Stimulated activated CD4-positive, alpha-beta T cell treated with anti-CD3 and anti-CD28 coated beads, Interleukin-15, amount 100 ng/mL, for 24 hours (primary cell): ENCODE measurements at places on chromosomes 1 and 21.

DNA sequence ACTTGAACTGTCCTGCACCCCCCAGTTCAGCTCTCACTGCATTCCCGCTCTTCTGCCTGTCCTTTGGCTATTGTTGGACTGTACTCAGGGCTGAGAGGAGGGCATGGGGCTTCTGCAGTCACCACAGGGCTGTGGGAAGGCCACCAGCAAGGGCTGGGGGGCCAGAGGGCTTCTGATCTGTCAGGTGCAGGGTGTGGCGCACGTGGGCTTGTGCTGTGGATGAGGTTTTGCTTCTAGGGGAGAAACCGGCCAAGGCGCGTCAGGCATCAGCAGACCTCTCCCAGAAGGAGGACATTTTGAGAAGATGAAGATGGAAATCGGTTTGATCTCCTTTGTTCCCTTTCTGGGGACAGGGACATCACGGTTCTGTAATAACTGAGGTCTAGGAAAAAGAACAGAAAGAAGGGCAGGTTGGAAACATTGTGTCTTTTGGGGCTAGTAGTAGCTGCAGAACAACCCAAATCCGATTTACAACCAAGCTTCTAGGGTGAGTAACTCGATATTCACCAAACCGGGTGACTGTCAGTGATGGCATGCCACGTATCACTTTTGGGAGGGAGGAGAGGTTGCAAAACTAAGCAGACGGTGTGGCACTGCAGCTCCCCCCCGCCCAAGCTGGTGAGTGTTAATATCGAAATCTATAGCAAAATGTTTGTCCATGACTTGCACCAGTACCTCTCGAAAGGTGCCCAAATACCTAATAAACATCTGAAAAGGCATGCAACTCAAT is 40.9 kb downstream of the AGPAT3 start:
- no peak for DNase-seq

DNA sequence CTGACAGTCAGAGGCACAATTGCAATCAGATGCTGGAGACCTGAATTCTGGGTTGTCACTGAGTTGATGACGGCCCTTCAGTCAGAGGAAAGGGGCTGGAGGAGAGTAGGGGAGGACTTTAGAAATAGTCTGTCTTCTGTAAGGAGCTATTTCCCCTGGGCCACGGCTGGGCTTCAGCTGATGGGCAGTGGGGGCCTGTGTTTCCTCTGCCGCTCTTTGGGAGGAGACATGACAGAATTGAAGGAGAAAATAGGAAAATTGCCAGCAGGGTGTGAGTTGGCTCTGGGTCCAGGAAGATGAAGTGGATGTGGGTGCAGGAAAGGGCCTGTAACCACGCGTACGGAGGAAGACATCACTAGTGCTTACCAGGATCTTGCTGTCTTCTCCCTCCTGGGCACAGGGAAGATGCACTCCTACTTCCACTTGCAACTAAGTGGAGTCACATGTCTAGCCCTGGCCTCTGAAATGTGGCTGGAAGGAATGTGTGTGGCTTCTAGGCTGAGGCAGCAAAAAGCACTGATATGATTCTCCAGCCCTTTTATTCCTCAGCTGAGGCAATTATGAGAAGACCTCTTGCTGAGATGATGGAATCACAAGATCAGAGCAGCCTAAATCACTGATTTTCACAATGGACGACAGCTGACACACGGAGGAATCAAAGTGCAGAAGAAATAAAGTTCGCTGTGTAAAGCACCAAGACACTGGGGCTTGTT is 250.0 kb downstream of the GRIK3 start:
- DNase-seq: no peak

- no peak for DNase-seq
Measured at GRCh38 chr1:176101951-176102642, 105.0 kb downstream of the COP1 start.

GRCh38 chr1:78231894-78232293 is 186.1 kb downstream of the GIPC2 start:
- DNase-seq: no peak

DNA sequence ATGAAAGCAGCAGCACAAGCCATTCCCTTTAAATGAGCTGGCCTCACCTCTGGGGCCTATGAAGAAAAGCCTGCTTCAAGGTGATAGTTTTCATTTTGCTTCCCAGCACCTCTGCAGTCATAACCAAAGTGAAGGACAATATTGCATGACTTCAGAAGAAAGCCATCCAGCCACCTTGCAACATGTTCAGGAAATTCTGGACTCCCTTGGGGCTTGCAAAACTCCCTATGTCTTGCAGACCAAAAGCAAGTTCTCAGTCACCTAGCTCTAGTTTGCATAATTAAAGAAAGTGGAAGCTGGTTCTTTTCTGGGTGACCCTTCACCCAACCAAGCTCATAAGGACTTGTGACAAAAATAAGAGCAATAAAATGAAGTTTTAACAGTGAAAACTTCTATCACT is 87.6 kb downstream of the GFI1 start:
- DNase-seq: no peak

- DNase-seq: no peak
Measured at GRCh38 chr1:230979952-230980351, 1.1 kb downstream of the ARV1 start.

- no peak for DNase-seq
Measured at GRCh38 chr1:203202431-203203245, 16.1 kb upstream of the CHI3L1 start.

- no peak for DNase-seq
Measured at GRCh38 chr1:222225316-222225691, 322.6 kb downstream of the HHIPL2 start.

- no peak for DNase-seq
Measured at GRCh38 chr1:201414051-201414738, 7.3 kb downstream of the TNNI1 start.

DNA sequence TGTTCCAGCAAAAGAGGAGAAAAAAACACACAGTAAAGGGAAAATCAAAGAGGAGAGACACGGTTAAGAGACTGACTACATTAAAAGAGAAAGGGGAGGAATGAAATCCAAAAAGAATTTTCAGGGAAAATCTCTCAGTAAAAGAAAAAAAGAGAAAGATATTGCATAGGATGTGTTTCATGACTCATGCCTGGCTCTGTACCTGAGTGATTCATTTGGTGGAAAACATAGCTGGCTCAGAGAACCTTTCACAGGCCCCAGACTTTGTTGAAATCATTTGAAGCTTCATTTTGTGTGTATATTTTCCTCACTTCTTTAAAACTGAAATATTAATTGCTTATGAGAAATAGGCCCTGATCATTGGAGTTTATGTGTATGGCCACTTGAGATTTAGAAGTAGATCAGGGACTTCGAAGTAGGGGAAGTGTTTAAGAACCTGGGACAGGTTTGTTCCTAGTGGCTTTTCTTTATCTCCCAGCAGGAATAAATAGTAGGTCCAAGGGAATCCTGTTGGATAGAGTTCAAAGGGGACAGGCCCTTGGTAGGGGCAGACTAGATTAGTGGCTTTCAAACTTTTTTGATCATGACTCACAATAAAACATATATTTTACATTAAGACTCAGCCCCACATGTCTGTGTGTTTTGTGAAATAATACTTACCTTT is 239.1 kb upstream of the SGIP1 start:
- no peak for DNase-seq

DNA sequence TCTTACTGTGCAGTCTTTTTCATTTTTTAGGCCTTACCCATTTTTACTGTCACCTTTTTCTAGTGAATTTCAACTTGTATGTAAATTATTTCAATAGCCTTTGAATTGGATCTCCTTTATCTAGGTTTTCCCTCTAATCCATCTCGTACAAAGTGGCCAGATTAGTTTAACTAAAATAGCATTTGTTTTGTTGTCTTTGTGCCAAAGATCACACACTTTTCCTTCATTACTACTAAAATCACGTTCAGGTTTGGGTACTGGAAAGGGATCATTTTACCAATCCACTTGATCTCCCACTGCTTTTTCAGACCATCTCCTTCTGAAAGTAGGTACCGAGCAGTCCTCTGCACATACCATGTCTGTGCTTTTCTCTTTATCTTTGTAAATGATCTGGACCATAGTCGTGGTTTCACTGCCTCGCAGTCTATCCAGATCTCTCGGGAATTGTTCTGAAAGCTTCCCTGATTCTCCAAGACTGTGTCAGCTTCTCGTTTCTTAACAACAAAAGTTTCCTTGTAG is 20.1 kb downstream of the KDM1A start:
- DNase-seq: no peak

GRCh38 chr1:223039990-223040389 is 103.1 kb downstream of the TLR5 start:
- no peak for DNase-seq

- no peak for DNase-seq
Measured at GRCh38 chr21:15614766-15615165, 115.0 kb upstream of the USP25 start.

DNA sequence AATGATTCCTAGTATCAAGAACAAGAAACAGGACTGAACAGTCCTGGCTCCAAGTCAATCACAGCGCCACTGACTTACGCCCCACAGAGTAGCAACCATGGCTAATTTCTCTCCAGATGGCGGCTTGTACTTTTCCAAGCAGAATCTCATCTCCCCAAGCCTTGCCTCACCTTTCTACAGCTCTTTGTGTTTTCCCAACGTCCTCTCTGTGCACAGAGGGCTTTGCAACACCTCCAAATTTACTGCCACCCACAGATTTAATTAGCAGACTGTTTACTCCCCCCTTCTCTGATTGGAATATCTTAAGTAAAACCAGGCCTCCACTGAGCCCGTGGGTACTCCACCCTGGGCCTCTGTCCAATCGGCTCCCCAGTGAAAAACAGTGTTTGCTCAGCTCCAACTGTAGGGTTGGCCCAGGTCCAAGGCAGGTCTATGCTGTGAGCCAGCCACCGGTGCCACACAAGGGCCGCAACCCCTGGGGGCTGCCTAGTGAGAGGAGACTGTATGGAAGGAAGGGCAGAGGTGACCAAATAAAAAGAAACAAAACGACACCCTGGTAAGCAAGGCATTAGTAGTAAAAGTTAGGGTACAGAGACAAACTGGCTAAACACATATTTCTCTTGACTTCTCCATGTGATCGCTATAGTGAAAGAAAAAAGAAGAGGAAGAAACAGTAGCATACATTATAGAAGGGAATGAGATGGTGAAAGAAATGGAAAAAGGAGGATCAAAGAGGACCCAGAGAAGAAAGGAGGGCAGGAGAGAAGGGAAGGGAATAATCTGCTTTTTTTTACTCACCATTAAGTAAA is 128.4 kb upstream of the SOD1 start:
- DNase-seq: no peak

DNA sequence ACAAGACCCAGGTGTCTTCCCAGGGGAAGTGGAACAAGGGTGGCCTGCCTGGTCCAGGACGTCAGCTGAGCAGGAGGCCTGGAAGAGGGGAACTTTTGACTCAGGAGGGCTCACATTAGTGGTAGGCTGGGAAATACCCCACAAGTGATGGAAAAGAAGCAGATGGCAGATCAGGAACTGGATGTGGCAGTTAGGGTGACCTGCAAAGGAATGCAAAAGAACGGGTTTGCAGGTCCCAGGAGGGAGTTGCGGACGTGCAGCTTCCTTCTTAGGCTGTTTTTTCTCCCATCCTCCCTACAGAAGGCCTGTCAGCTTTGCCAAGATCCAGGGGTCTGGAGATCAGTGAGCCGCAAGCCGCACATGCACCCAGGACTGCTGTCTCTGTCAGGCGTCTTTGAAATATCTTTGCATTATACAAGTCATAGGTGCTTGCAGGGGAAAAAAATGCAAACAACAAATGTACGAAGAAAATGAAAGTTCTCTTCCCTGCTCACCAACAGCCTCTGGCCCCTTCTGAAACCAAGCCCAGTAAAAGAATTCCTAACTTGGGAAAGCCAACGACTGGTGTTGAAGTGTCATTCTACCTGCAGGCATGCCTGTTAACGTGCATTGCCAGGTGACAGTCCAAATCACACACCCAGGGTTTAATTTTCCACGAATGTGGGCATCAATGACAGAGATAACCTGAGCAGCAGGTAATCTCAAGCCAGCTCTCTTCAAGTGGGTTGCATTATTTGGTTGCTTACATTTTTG is 34.4 kb downstream of the NENF start:
- no peak for DNase-seq

DNA sequence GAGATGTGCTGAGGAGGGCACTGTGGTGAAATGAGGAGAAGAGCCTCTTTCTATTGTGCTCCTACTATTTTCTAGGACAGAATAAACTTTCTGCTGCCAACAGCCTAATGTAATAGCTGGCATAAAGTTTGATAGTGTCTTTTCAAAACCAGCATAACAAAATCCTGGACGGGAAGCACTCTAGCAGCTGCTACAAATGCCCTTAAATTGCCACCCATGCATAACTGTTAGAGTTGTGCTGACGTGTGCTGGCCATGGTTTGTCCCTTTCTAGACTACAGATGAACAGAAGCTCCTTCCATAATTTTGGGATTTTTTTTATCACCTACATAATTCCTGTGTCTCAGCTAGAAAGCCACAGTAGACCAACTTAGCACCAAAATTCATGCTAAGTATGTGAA is 88.5 kb upstream of the DEPDC1 start:
- no peak for DNase-seq

DNA sequence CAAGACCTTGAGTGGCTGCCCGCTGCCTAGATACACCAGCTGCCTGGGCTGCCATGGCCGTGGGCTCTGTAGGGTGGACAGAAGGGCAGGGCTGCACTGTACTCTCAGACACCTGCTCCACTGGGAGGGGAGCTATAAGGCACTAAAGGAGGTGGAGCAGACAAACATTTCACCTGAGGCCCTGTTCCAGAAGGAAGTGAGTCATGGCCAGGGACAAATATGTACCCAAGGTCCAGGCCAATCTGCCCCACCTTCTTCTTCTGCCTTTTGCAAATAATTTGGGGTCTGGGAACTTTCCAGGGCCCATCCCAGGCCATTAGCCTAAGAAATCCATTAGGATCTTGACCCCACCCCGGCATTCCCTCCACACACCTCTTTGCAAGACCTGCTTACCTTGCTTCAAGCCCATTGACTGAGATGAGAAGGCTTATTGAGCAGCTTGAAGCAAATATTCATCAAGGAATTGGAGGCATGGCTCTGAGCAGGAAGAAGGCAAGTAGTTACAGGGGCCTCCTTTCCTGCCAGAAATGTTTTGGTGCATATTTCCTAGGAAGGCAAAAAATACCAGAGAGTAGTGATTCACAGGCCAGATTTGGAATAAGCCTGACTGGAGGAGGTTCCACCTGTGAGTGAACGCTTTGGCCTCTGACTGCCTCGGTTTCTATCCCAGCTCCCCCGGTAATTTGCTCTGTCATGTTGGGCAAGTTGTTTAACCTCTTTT is at the start of gene CAPN8:
TSS of gene CAPN8 (minus strand) at position 110 of the 721 bp plus-strand sequence. CDS start at position 55, 55 bp downstream.
- DNase-seq: no peak

DNA sequence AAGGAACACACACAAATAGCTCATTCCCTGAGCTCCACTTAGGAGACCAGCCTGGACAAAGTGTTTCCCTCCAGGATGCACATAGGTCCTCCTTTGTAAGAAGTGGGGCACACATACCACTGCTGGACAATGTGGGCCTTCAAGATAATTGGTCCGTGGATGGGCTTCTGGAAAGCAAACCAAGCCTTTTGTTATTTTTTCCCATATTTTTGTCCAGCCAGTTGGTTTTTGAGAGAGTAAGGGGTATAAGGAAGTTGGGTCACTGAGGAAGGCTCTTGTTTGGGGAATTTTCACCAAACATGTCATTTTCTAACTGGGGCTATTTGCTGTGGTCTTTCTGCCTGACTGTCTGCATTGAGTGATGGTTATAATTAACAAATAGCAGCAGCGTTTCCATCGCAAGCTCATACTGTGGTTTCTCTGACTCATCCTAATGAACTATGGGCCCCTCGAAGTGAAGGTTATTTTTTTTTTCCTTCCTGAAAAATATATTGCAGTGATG is 306.3 kb upstream of the DUSP10 start:
- DNase-seq: no peak
